G401 (cell line): ENCODE measurements at places on chromosomes 11 and 22.

DNA sequence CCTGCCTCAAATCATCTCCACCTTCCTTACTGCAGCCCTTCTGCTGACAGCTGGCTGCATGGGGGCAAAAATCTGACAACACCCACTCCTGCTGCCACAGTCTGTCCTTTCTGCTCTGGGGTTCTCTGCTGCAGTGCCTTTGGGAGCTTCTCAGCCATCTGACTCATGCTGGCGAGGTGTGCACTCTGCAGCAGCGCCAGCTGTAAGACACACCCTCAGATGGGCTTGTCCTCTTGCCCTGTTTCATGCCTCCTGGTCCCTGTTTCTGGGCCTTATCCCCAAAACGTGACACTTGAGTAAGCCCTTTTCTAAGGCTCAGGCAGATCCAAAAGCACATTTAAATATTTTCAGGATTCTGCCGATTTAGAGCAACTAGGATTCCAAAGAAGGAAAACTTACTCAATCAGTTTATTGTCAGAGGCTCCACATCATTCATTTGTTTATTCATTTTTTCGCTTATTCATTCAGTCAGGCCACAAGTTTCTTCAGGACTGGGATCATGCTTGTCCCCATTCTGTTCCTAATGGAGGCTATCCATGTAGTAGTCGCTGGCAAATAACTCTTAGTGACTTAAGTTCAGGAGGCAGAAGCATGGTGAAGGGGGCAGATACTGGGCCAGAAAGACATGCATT lies 60.2 kb downstream of the SMIM38 start:
- DNase-seq = no peak

DNA sequence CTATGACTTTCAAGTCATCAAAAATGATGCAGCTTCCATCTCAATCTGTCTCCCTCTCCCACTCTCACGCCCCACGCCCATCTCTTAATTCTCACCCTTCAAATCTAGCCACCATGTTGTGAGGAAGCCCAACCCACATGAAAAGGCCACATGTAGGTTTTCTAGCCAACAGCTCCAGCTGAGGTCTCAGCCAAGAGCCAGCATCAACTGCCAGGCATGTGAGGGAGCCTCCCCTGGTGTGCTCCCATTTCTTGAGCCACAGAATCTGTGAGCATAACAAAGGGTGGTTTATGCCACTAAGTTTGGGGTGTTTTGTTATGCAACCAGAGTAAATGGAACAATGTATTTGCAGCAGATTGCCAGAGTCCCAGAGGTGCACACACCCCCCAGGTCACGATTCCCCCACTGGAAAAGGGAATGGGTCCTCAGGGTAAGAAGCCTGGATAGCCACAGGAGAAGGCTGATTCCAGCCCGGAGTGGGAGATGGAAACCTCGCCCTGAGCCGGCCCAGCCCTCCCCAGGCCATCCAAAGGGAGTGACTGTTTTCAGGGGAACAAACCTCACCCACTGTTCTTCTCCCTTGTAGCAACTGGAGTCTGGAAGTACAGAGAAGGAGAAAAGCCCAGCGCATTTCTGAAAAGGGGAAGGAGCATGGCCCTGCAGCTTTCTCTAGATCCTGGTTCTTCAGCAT lies 20.0 kb upstream of the LINC01488 start:
- DNase-seq = no peak

DNA sequence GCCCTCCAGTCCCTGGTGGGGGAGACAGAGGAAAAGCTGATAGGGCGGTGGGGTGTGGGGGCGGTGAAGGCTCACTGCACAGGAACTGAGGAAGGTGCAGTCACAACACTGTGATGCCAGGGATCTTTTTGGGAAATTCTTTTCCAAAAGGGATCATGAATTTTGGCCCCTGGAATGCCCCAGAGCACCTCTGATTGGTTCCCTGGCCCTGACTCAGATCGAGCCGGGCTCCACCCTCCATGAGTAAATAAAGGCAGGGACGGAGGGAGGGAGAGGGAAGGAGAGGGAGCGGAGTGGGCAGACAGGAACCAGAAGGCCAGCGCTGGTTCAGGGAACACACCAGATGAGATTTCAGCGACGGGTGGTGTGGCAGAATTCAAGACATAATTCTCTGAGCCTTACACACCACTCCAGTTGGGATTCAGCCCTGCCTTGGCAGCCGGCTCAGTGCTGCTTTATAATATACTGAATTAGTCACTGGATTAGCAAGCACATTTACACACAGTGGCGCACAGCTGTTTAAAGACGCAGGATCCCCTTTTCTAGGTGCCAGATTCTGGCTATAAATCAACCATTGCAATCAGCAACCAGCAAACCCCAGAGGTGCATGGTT lies 80.3 kb downstream of the ETS1 start:
- peak; percentile 29 for DNase-seq

- DNase-seq = no peak
Observed at GRCh38 chr22:22410121-22410520, 98.4 kb downstream of the ZNF280B start.

DNA sequence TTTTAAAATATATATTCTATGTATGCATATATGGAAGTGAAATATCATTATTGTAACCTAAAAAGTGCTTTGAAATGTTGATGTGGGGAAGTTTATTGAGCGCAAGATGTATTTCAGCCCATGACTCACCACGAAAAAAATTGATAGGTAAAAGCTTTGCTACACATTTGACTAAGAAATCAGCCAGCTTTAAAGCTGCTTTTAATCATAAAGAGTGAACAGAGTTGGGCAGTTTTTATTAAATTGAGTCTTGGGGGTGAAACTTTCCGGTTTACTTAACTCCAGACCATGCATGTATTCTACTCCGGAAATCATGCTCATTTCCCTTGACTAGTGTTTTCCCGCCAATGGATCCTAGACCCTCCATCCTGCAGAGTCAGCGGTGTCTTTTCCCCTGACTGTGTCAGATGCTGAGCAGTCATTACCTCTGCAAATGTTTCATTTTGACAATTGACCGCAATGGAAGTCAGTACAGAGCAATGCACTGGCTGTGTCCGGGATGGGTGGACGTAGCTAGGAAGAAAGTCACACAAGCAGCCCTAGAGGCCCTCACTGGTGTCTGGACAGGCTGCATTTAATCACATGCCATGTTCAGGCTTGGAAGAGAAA lies 47.2 kb upstream of the MPEG1 start:
- no peak for DNase-seq

GRCh38 chr11:34975482-34975881 lies 59.1 kb downstream of the PDHX start:
- DNase-seq = no peak

DNA sequence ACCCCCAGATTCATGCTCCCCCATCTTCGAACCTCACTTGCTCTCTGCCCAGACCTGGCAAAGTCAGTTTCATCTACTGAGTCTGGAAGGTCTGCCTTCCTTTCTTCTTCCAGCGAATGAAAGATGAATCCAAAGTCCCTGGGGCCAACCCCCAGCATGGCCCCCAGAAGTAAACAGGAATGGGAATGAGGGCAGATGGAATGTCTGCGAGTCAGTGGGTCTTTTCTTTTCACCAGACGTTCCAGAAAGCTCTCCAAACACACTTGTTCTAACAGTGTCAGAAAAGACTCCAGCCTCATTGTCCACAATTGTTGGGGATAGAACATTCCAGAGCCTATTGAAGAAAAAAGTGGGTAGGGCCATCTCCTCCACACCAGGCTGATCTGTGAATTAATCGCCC lies 28.6 kb downstream of the RIBC2 start:
- no peak for DNase-seq

DNA sequence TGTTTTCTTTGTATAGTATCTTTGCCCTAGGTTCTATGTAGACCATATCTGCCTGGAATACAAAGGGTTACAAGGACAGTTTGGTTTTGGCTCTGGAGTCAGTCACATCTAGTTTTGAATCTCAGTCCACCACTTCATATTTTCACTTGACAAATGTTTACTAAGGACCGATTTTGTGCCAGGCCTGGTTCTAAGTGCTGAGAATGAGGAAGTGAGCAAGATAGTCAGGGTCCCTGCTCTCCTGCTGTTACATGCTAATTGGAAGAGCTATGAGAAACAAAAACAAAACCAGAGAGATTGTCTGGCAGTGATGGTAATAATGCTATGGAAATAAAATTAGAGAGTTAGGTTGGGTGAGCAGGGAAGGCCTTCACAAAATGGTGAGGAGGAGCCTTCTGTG lies 66.1 kb upstream of the ARHGAP20 start:
- DNase-seq = no peak

- no peak for DNase-seq
Observed at GRCh38 chr22:44382116-44383038, 69.6 kb upstream of the SHISAL1 start.

DNA sequence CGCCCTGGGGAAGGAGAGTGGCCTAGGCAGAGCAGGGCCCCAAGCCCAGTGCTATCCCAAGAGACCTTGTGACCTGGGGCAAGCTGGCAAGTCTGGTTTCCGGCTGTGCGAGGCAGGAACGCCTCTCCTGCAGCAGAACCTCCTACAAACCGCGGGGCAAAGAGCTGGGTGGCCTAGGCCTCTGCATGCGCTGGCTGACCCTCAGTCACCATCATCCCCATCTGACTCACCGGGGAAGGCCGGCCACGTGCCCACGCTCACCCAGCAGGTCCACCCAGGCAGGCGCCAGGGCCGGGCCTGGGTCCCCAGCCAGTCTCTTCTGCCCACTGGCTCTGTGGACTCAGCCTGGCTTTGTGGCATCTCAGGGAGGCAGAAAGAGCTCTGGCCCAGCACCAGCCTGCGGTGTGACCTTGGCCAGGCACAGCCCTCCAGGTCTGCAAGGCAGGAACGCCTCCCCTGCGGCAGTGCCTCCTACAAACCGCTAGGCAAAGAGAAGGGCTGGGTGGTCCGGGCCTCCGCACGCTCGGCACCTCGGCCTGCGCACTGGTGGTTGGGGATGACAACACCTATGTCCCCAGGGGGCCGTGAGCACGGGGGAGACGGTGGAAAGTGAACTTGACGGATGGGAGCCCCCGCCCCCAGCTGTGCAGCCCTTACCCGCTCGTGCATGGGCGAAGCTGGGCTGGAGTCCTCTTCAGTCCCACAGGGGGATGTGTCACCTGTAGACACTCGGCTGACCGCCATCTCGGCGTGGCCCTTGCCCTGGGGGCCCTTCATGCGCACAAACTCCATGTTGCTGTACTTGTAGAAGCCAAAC lies 38.2 kb downstream of the KIAA0930 start:
- DNase-seq = no peak

- DNase-seq = no peak
Observed at GRCh38 chr22:43731988-43732387, 80.1 kb downstream of the EFCAB6 start.

DNA sequence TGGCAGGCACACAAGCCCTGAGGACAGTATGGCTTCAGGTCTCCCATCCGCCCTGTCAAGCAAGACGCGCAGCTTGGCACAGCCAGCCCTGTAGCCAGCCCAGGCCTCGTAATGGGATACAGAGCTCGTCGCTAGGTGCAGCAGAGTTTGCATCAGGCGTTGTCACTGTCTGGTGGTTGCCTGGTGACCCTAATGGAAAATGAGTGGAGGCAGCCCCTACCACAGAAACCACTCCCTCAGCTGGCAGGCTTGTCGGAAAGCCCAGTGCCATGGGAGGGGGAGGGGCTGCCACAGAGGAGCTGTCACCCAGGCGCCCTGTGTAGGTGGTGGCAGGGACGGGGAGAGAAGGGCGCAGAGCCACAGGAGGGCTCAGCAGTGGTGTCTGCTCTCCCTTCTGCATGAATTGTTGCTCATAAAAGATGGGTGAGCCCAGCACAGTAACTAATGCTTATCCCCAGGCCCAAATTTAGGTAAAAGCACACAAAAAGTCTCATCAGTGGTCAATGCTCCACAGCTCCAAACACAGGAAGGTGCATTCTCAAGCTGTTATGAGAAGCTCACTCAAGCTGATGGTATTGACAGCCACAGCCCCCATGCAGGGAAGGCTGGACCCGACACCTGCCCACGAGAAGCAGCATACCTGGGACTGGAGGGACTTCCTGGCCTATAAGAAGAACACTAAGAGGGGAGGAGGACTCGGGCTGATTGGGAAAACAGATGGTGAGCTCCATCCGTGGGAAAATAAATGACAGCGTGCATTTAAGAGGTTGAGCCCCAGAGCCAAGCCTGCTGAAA lies 164.6 kb downstream of the ETS1 start:
- DNase-seq = no peak

GRCh38 chr11:3675971-3676370 lies 4.8 kb upstream of the CHRNA10 start:
- DNase-seq = no peak
